H4 (cell line): ENCODE measurements at places on chromosomes 3 and 15. TPM values are rescaled to one million over a fixed set of nuclear protein-coding genes. Genes with fewer than 3 reads are reported as not detected.
A peak's percentile ranks its signal among the peaks of the same experiment; 100 is the strongest.

DNA sequence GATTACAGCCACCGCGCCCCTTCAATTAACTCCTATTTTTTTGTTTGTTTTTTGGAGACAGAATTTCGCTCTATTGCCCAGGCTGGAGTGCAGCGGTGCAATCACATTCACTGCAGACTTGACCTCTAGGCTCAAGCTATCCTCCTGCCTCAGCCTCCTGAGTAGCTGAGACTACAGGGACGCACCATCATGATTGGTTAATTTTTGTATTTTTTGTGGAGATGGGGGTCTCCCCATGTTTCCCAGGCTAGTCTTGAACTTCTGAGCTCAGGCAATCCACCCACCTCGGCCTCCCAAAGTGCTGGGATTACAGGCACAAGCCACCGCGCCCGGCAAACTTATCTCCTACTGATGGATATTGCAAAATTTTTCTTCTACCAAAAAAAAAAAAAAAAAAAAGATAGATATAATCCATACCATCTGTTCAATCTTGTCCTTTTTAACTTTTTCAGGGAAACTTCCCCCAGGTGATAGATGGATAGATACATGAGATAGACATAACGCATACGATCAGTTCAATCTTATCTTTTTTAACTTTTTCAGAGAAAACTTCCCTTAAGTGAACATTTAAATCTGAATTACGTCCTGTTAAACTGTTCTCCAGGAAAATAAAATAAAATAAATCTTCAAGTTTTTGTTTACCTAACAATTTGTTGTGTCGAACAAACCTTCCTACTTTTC, 693 bp upstream of the RPSA start:
- DNase-seq = no peak

Gene ERC2
- 0.18 and 1.6 TPM in 2 replicates for total RNA-seq

DNA sequence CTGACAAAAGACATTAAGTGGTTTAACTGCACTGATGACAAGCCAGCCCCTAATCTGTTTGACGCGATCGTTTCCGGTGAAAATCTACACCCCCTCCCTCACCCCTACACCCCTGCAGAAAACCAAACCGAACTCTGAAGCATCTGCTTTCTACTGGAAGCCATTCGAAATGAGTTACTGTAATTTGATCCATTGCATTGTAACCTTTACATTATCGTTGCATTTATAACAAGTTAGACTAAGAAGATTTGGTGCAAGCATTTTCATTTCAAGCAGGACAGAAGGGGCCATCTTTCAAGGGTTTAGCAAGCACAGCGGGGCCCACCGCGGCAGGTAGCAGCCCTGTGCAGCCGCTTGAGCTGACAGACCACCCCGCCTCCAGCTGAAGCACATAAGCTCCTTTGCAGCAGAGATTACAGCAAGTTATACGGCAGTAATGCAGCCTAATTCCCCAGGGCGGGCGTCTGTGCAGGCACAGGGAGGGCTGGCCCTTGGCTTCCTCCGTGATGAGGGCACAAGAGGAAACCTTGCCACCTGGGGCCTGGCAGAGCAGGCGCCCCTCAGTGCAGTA, 79.3 kb downstream of the CHSY1 start:
- no peak for DNase-seq

- DNase-seq = no peak
Observed at GRCh38 chr3:10505050-10505790, at the start of gene ATP2B2. TSS of gene ATP2B2 (minus strand) at chr3:10505586. CDS start at chr3:10449543, 56,043 bp downstream.

- DNase-seq = no peak
Observed at GRCh38 chr3:31724116-31724515, 191.4 kb downstream of the STT3B start.

DNA sequence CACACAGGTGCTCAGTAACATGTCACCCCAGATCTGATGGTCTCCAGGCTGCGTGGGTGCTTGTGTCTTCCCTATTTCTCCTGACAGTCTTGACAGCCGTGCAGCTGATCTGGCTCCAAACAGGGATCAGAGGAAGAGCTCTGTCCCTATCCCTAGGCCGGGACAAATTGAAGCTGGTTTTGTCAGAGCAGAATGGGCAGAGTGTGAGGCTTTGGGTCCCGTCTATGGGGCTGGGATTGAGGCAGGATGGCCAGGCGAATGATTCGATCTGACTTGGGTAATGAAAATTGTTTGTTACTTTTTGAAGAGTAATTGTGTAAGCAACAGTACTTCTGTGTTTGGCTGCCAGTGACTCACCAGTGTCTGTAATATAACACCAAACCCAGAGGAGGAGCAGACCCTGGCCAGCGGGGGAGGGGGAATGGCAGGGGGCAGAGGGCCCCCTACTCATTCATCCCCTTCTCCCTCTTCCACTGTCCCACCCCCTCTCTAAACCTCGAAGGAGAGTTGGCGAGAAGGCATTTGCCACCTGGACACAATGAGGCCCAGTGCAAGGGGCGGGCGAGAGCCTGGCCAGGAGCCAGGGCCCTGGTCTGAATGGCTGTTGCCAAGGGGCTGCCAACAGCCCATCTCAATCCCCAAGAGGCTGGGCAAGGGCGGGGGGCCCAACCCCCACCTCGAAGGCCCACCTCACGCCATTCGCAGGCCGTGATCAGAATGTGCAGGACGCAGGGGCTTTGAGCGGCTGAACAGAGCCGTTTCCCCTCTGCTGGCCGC, 4.9 kb upstream of the MAGEF1 start:
- DNase-seq = peak; percentile 57

DNA sequence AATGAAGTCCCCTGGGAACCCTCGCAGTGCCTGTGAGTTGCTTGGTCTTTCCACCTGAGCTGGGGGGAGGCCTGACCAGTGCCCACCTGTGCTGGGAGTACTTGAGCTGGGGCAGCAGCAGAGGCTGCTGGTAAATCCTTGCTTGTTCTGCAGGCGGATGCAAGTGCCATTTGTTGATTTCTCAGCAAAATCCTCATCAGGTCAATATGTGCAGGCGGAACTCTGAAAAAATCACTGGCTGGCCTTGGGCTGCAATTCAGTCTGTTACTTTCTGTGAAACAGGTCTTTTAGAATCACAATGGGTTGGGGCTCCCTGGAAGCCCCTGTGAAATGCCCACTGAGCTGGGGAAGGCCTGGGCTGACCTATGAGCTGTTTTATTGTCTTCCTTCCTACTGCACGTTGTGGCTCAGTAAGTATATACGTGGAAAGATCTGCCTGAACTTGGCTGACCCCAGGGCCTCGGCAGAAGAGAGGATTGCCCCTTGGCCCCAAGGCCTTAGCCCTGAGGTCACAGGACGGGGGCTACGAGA, 182.0 kb upstream of the RGMA start:
- DNase-seq = no peak

Gene FAM240A
- total RNA-seq = not detected in 2 replicates
